Activated effector memory CD4-positive, alpha-beta T cell treated with anti-CD3 and anti-CD28 coated beads, Interleukin-2, amount 50 U/mL, for 16 hours (primary cell): ENCODE measurements at places on chromosomes 7 and 10.

GRCh38 chr7:106031300-106032035 lies 68.4 kb downstream of the CDHR3 start:
- no peak for DNase-seq

GRCh38 chr10:58952162-58952601 lies 224.3 kb upstream of the PHYHIPL start:
- DNase-seq, result no peak

DNA sequence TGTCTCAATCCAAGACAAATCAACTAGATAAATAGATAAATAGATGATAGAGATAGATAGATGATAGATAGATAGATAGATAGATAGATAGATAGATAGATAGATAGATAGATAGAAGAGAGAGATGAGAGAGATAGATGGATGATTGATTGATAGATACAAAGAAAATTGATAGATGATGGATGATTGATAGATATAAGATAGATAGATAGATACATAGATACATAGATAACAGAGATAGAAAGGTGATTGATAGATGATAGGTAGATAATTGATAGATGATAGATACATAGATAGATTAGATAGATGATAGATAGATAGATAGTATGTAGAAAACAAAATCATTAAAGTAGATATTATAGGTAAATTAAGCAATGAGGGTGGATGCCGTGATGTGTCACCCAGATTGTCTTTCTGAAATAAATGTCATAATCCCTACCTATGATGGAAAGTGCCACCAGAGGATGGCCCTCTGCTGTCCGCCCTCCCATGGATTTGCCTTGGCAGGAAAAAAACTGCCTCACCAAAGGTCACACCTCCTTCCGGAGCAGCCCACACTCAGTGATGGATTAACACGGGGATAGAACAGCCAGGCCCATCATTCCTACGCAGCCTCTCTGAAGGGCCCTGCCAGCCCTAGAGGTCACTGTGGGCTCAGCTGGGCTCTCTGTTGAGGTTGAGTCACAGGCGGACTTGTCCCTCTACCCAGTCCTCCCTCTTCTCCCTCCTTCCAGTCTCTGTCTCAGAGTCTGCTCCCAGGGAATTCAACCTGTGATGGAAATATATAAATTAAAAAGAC lies 50.8 kb downstream of the KCNH2 start:
- no peak for DNase-seq

DNA sequence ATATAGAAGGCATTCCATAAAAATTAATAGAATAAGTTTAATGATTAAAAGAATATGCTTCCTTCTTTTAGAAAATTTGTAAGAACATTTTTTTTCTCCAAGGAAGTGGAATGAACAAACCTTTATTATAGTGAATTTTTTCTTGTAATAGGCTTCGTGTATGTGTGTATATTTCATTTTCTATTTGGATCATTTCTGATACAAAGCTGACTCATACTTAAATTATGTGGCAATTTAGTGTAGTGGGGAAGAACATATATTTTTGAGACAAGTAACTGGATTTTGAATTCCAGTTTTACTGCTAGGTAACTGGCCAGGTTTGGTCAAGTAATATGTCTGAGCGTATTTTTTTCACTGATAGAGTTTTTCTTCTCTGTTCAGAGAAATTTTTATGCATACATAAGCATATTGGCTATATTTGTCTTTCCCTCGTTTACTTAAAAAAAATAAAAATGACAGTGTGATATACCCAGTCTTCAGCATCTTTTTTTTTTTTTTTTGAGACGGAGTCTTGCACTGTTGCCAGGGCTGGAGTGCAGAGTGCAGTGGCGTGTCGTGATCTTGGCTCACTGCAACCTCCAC lies 50.8 kb downstream of the CDK13 start:
- no peak for DNase-seq

GRCh38 chr10:77592946-77593636 lies 44.5 kb downstream of the KCNMA1 start:
- DNase-seq, result no peak

DNA sequence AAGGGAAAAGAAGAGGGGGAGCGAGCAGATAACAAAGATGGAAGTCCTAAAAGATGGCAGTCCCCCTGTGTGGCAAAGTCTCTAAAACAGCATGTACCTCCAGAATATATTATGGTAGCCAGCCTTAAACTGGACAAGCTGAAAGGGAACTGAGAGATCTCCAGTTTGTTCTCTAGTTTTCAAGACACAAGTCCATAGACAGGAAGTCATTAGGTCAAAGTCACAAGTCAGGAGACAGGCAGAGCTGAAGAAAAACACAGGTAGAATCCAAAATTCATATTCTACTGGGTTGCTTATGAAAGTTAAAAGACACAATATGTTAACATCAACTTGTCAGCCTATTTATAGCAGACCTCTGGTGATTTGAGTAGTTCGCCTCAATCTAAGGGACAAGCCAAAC lies 38.7 kb downstream of the FAM107B start:
- no peak for DNase-seq

GRCh38 chr7:153509768-153510167 lies 542.4 kb upstream of the DPP6 start:
- no peak for DNase-seq

GRCh38 chr7:39824456-39825200 lies 125.4 kb upstream of the CDK13 start:
- DNase-seq, result no peak

DNA sequence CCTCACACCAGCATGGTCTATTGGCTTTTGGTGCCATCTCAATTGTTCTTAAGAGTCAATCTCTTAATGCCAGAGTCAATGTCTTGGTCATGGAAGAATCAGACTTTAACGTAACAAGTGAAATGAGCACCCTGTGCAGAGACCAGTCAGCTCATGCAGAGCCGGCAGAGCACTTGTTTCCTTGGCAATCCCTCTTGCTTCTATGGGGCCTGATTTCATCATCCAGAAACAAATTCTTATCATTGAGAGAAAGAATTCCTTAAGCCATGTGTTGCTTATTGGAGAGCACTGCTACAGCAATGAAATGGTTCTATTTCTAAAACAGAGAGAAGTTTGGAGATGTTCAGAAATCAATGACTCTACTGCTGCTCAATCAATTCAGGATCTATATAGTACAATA lies 212.8 kb downstream of the IPMK start:
- DNase-seq, result no peak

DNA sequence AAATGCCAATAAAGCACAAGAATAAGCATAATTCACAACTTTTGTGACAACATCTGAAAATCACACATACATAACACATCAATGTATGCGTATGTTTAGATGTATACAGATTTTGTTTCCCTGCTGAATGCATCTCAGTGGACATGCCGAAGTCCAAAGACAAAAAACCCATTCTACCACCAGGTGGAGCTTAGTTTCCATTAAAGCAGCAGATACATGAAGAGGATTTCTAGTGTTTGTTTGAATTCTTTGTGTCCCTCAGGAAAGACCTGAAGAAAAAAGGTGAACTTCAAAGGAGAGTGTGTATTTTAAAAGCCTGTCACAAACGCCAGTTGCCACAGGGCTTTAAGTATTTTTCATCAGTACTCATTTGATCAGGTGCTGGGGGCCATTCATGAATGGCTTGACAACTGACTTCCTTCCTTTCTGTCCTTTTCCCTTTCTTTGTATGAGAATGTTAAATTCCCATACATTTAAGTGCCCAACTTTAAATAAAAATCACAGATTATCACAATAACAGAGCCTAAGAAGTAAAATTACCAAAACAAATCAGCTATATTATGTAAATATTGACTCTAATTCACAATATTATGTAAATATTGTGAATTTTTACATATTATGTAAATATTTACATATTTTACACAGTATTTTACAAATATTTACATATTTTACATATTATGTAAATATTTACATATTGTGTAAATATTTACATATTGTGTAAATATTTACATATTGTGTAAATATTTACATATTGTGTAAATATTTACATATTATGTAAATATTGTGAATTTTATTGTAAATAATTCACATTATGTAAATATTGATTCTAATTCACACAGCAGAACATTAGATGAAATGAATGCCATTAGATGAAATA lies 343.0 kb downstream of the CRPPA start:
- DNase-seq, result no peak

- DNase-seq, result no peak
Observed at GRCh38 chr7:140390466-140391190, 7.7 kb downstream of the SLC37A3 start.

- DNase-seq, result no peak
Observed at GRCh38 chr10:21030091-21030490, 133.0 kb upstream of the NEBL start.

GRCh38 chr10:1095498-1095897 lies 39.3 kb downstream of the WDR37 start:
- DNase-seq, result peak; percentile 31

- no peak for DNase-seq
Observed at GRCh38 chr10:60914690-60915141, 29.3 kb downstream of the RHOBTB1 start.

DNA sequence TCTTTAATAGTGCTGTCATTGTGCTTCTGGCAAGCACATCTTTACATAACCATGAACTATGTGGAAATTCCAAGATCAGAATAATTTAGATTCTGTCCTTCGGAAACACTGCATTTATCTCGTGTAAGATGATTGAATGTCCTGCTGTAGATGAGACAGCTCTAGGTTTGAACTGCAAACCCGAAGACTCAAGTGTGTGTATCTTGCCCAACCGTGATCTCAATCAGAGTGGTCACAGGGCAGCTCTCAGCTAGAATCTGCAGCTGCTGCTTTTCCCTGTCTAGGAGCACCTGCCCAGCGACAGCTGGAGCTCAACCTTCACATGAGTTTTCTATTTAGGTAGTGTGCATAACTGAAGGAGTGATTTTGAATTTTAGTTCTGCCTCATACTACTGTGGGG lies 17.5 kb upstream of the KIF20B start:
- DNase-seq, result no peak

DNA sequence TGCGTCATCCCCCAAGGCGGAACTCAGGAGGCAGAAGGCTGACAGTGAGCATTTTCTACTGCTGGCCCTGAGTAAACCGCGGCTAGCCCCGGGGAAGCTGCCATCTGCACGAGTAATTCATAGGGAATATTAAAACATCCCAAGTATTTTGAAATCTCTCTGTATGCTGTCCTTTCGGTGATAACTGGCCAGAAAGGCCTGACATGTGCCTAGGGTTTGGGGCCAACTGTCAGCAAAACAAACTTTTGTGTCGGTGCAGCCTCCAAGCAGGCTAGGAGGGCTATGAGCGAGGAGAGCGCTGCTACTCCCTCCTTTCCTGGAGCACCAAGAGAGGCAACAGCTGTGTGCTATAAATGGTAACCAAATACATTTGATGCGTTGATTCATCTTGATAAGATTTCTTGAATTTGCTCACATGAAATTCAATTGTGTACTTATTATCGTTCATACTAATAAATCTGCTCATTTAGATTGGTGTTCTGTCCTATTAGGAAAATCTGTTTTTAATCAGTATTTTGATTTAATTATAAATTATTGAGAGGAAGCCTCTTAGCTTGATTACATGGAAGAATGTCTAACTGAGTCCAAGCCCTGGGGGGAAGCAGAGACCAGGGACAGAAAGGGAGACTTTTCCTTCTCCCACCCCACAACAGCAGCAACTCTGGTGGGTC lies 124.4 kb upstream of the NPS start:
- DNase-seq, result no peak

DNA sequence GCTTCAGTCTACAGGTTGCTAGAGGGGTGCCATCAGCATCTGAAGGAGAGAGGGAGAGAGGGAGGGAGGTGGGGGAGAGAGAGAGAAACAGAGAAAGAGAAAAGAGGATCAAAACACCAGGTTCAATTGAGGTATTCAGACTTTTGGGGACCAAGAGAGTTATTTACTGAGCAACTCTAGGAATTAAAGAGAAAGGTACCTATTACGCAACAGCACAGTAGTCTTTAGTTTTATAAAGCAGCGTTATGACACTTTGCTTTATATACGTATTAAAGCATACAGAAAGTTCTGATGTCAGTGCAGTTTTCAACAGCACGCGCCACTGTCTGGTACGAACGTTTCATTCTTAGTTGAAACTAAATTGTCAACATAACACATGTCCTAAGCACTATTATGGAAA lies 37.9 kb upstream of the CRYGN start:
- no peak for DNase-seq

- peak; percentile 49 for DNase-seq
Observed at GRCh38 chr10:130493446-130494145, 357.4 kb downstream of the GLRX3 start.

DNA sequence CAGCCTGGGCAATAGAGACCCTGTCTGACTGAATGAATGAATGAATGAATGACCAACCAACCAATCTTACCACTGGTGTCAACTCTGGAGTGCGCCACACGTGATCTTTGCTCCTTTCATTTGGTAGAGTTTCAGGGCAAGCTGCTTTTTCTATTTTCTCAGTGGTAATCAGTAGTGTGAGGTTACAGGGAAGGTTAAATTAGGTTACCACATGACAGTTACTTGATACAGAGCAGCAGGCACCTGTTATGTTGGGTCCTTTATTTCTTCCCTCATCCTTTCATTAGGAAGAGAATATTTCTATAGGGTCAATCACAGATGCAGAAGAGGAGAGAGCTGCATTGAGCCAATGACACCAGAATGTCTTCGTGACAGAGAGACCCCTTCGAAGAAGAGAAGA lies 167.8 kb downstream of the KIAA1217 start:
- no peak for DNase-seq

GRCh38 chr10:4326647-4327046 lies 499.4 kb upstream of the AKR1E2 start:
- no peak for DNase-seq

GRCh38 chr7:89165421-89165820 lies 369.9 kb upstream of the TEX47 start:
- no peak for DNase-seq

- no peak for DNase-seq
Observed at GRCh38 chr7:137269240-137269639, 74.3 kb downstream of the PTN start.

GRCh38 chr7:135210888-135211178 lies 493 bp downstream of the WDR91 start:
- DNase-seq, result no peak

- DNase-seq, result no peak
Observed at GRCh38 chr10:71127773-71128172, 84.6 kb upstream of the UNC5B start.

DNA sequence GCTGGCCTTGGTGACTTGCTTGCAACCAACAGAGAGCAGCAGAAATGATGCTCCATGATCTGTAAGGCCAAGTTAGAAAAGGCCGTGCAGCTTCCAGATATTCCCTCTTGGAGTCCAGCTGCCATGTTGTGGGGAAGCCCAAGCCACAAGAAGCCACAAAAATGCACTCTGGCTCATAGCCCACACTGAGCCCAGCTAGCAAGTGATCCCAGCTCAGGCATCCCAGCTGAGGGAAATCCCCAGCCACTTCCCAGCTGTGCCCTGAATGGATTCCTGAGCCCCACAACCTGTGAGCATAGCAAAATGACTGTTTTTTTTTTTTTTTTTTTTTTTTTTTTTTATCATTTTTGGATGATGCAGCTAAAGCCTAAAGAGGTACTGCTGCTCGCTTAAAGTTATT lies 11.1 kb upstream of the SDK1 start:
- DNase-seq, result no peak

DNA sequence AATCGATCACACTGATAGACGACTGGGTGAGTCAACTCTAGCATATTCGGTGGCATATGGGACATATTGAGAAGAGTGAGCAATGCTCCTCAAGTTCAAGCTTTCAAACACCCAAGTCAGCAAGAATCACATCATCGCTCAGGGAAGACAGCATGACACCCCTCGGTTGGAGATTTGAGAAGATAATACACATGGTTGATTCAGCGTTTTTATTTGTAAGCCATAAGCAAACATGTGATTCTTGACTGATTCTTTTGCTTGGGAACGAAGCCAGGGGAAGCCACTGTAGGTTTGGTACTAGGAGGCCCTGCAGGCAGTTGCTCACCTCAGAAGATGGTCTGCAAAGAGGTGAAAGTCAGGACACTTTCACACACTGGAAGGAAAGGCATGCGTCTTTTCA lies 12.6 kb downstream of the UCMA start:
- no peak for DNase-seq
